ENCODE measurements at places on chromosomes 13 and 19.

- no peak for DNase-seq
Observed at GRCh38 chr19:45705115-45705514, 12.6 kb downstream of the QPCTL start.

GRCh38 chr13:107801621-107802020 is 413.7 kb downstream of the LIG4 start:
- DNase-seq: no peak

GRCh38 chr19:18853755-18854427 is 22.1 kb downstream of the UPF1 start:
- no peak for DNase-seq

- no peak for DNase-seq
Observed at GRCh38 chr19:14992780-14993179, 13.1 kb upstream of the SLC1A6 start.

DNA sequence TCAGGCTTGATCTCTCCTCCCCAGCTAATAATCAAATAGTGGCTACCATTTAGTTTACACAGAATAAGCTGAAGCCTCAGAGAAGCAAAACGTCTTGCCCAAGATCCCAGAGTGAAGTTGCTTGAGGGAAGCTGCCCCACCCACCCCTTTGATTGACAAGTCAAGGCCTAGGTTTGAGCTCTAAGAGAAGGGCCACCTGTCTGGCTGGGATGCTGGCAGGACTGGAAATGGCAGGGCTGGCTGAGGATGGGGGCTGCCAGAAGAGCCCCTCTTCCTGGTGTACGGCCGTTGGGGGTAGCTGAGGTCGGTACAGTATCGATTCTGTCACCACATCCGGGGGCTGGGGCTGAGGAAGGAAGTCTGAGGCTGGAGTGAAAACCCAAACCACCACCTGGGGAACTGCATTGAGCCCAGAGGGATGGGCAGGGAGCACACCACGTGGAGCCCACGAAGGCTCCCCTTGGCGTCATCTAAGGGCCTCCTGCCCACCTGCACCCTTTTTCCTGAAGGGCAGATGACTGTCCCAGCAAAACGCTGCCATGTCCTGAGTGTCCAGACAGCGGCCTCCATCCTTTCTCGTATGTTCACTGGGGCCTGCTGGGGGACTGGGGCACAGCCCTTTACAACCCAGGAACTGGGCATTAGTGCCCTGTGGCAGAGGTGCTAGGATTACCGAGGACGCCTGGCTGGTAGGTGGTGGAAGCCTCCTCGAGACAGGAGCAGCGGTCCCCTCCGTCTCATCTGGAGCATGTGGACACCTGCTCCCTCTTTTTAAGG is 1.4 kb upstream of the PRKD2 start:
- no peak for DNase-seq

- DNase-seq: no peak
Observed at GRCh38 chr13:95470574-95471366, 81.8 kb upstream of the CLDN10 start.

GRCh38 chr13:102440259-102440936 is 38.5 kb upstream of the FGF14 start:
- DNase-seq: no peak

DNA sequence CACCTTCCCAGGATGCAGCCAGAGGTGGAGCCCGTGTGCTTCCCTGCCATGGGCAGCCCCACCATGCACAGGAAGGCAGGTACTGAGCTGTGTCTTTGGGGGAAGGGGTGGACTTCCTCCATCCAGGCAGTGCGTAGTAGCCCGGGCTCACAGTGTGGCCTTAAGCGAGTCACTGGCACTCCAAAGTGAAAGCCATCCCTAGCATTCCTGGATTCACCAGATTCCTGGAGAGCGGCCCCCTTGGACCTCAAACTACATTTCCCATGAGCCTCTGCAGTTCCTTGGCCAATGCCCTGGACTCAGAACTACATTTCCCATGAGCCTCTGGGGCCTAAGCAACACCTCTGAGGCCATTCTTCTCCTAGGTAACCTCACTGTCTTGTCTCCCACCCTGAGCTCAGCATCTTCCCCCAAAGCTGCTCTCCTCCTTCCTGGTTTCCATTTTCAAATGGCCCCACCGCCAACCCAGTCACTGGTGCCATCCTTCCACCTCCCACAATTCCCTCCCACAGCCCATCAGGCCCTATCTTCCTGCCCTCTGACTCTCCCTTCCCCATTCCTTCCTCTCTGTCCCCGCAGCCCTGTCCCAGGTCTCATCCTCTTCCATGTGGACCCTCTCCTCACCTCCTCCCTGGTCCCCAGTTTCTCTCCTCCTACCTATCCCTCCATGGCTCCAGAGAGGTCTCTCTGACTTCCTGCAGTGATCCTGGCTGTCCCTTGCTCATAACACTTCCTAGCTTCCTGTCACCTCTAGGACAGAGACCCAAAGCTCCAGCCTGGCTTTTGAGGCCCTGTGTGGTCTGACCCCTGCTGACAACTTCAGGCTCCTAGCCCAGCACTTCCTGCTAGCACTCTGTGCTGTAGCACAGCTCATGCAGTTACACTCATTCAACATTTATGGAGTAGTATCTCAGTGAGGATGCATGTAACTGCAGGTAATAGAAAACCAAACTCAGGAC is at the start of gene C19orf81:
C19orf81 (plus strand) TSS at position 13 of the 959 bp plus-strand sequence; CDS start at position 13, 0 bp downstream.
- no peak for DNase-seq

DNA sequence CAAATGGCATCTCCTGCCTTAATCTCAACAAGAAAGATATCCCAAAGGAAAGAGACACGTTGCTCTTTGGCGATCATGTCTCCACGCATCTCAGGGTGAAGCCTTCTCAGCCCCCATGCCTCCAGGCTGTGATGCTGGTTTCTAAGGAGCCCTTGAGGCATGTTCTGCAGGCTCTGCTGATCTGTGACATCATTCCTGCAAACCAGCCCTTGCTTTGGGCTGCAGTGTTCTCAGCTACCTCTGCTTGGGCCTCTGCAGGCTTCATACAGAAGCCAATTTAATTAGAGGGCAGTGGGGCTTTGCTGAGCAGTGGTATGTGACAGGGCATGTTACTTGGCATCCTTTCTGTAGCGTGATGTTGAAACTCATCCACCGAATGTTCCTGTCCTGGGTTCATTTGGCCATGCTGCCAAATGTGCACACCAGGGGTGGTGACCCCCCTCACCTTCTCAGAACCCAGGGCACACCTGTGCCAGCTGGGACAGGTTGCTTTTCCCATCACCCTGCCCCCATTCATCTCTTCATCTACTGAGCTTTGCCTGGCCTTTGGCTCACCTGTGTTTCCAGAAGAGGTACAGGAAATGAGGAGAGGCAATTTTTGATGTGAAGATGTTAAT is 230.9 kb downstream of the TEX29 start:
- no peak for DNase-seq

DNA sequence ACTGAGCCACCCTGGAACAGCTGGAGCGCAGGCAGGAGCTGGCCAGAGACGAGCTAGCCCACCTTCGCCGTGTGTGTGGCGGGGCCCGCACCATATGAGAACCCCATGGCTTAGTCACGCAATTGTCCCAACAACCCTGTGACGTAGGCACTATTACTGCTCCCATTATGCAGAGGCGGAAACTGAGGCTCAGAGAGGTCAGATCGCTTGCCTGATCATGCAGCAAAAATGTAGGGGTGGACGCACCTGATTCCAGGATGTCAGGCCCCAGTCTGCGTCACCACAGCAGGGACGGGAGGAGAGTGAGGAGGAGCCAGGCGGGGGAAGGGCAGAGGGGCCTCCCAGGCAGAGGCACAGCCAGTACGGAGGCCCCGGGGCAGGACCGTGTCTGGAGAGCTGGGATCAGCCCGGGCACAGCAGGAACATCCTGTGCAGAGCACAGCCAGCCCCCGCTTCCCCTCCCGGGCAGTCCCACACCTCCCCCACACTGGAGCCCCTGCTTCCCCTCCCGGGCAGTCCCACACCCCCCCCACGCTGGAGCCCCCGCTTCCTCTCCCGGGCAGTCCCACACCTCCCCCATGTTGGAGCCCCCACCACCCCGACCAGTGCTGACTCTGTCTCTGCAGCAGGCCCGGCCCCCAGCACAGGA is 16.7 kb downstream of the PIP5K1C start:
- DNase-seq: no peak

DNA sequence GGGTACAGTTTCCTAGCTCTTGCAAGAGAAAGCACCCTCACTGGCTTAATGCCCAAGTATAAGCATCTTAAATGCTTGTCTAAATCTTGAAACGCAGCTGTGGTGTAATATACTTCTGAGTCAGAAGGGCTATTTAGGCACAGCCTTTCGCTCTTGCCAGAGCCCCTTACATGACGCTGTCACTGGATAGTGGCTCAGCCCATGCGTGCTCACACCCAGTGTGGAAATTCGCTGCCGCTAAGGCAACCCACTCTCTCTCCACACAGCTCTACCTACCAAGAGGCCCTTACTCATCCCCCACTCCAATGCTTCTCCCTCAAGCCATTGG is 24.0 kb downstream of the UQCRFS1 start:
- no peak for DNase-seq

DNA sequence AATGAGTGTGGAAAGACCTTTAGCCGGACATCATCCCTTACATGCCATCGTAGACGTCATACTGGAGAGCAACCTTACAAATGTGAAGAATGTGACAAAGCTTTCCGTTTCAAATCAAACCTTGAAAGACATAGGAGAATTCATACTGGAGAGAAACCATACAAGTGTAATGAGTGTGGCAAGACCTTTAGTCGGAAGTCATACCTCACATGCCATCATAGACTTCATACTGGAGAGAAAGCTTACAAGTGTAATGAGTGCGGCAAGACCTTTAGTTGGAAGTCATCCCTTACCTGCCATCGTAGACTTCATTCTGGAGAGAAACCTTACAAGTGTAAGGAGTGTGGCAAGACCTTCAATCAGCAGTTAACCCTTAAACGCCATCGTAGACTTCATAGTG is 11.7 kb upstream of the ZNF813 start:
- DNase-seq: no peak

GRCh38 chr19:3113100-3114017 is 19.2 kb downstream of the GNA11 start:
- no peak for DNase-seq

DNA sequence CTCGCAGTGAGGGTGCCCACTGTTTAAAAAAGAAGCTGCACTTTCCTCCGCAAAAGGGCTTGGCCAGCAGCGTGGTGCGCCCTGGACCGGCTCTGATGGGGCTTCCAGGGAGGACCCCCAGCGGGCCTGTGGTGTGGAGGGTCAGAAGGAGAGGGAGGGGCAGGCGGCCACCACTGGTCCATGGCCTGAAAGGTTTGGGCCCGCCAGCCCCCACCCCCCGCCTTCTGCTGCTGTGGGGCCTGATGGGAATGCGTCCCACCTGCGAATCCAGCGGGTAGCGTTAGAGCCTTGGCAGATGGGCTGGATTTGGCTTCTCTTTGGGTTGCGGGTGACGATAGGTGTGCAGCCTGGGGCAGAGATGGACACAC is 34.7 kb downstream of the TMEM255B start:
- DNase-seq: no peak

DNA sequence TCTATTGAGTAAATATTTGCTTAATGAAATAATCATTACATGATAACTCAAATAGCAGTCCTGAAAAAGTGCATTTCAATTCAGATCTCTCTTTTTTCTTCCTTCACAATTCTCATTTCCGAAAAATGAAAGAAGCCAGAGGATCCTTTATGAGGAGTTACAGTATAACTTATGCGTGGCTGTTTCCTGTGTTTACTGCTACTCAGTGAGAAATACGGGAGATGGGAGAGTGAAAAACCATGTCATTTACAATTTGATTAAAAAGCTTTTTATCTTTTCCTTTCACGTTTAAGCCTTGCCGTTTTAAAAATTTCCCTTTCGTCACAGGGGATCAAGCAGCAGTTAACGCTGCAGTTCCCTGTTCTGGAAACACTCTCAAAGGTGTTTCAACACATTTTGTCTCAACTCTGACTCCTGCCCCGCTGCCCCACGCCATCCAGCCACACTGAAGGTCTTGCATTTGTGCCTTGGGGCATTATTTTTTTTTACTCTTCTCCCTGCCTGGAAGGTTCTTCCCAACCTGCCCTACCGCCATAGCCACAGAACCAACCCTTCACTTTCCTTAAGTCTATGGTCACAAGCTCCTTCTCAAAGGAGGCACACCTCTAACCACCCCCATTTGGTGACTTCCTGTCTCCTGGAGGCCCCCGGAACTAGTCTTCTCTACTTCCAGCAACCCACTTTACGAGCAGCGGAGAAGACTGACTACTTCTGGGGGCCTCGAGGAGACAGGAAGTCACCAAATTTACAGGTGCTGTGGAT is 17.0 kb downstream of the KL start:
- no peak for DNase-seq

DNA sequence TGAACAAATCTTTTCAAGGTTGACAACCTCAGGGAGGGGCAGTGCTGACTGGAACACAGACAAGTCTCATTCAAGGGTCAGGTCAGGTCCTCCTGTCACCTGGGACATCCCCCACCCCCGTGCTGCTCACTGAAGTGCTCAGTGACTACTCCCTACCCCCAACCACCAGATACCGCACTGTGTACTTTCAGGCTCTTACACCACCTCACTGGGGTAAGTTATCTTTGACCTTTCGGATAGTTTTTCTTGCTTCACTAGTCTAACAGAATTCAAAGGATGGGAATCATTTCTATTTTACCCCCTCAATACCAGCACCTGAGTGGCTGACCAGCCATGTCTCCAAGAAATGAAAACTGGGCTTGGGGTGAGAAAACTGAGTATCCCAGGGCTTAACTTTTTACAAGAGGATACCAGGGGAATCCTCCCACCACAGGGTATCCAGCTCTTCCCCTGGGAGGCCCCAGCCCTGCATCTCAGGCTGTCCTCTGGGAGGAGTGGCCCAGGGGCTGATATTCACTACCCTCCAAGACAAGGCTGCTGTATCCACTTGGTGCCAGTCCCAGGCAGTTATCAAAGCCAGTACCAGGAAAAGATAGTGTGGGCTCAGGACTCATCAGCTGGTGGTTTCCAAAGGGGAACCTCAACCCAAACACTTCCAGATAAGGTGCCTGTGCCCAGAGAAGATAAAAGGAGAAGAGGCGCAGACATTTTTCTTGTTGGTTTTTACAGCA is 2.1 kb downstream of the ZNF563 start:
- no peak for DNase-seq

All from ascending aorta (tissue), 2 donors.